GM20000 (cell line): ENCODE measurements at places on chromosomes 5 and 9.

- no peak for DNase-seq
These were observed at the start of gene GARIN3 for GRCh38 chr5:157166214-157167213. GARIN3 (minus strand) TSS chr5:157166264; CDS start chr5:157166168, 96 bp downstream.

DNA sequence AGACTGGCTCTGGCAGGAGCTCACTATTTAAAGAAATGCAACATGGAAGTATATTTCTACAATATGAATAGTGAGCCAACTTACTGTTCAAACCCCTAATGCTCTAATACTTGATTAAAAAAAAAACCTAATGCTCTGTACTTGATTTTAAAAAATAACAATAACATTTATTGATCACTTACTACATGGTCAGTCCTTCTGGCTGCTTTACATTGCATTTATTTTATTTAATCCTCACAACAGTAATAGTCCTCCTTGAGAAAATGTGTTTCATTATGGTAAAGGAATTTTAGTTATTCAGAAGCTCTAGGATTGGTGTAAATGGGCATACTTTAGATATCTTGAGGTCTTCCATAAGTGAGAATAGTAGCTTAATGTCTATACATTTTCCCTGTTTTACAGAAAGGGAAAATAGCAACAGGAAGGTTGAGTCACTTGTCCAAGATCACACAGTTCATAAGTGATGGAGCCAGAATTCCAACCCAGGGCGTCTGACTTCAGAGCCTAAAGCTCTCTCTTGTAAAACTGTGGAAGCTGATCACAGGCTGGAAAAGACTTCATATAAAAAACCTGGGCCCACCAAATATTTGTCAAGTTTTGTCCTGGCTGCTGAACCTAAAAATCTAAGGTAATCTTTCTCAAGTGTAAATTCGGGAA lies 1.0 kb downstream of the STARD4 start:
- no peak for DNase-seq

- no peak for DNase-seq
These were observed 512.9 kb downstream of the EFNA5 start for GRCh38 chr5:107157809-107158208.

DNA sequence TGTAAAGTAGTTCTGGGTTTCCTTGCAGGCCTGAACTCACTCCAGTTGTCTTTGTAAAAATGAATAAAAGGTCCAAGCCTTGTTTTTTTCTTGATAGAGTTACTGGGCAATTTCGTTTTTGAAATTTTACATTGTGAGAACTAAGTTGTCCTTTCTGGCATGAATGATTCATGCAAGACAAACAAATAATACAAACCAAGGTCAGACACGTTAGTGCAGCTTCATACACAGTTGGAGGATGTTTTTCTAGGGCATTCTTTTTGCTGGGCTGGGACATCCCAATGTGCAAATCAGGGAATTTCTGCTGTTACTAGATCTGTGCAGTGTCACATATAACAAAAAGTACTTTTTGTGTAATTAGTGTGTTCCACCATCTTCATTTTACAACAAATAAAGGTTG lies 96.0 kb downstream of the MEGF10 start:
- DNase-seq = no peak

DNA sequence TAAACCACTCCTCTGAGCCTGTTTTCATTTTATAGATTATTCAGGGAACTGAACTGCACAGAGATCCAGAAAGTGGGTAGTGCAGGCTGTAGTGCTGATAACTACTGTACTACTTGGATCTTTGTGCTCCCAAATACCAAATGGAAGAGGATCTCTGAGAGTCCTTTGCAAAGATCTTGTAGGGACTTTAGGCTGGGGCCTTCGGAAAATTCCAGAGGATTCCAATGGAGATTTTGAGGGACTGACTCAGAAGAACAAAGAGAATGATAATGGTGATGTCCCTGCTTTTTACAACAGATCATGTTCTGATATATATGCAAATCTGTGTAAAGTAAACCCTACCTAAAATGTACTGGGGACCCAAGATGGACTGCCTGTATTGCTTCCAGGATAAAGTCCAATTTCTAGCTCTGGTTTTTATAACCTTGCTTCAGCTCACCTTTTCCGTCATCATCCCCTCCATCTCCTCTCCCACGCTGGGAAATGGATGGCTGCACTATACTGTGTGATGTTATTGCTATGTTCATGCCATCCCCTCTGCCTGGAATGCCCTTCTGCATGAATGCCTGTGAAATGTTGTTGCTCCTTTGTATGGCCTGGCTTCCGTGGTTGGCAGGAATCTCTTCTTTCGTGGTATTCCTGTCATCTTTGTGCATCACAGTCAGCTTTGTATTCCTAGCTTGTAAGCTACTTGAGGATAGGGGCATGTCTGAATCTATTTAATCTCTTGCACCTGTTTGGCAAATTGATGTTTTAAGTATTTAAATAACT lies 9.7 kb upstream of the PSMD5 start:
- no peak for DNase-seq

DNA sequence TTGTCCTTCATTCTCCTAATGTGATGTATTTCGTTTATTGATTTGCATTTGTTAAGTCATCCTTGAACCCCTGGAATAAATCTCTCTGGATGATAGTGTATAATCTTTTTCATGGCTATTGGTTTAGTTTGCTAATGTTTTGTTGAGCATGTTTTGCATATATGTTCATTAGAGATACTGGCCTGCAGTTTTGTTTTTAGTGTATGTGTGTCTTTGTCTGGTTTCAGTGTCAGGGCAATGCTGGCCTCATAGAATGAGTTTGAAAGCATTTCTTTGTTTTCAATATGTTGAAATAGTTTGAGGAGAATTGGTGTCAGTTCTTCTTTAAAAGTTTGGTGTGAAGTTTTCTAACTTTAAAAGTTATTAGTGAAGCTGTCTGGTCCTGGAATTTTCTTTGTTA lies 149.6 kb upstream of the ATP10B start:
- no peak for DNase-seq

DNA sequence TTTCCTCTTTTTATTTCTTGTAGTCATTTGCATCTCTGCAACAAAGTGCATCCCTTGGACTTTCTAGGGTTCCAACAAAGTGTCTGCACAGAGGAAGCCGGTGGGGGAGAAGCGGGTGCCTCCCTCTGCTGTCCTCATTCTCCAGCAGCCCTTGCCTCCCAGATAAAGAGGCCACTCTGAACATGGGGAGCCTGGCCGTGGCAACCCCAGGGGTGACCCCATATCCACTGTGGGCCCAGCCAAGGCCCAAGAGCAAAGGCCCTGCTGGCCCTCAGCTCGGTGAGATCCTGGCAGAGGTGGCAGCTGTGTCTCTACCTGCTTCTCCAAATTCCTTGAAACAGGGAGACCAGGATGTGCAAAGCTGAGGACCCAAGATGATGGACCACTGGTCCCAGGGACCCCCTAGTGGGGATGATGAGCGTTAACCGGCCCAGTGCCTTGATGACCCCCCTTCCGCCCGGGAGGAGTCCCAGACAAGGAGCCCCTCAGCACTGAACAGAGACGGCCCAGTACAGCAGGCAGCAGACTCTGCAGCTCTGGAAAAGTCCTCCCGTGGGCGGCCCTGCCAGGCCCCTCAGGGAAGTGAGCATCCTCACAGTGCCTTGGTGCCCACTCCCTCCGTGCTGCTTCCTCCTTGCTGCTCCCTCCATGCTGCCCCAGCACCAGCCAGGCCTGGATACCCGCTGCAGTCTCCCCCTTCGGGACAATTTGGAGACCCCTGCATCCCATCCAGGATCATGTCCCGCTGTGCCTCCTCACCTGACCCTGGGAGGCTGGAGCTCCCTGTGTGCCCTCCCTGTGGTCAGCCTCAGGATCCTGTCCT lies 62.5 kb downstream of the MRPL36 start:
- no peak for DNase-seq

DNA sequence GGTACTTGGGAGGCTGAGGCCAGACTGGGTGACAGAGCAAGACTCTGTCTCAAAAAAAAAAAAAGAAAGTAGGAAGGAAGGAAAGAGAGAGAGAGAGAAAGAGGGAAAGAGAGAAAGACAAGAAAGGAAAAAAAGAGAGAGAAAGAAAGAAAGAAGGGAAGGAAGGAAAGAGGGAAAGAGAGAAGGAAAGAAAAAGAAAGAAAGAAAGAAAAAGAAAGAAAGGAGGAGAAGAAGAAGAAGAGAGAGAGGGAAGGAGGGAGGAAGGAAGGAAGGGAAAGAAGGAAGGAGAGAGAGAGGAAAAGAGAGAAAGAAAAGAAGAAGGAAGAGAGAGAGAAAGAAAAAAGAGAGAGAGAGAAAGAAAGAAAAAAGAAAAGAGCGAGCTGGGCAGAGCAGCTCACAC lies 3.1 kb upstream of the ZER1 start:
- DNase-seq = no peak

GRCh38 chr5:9971301-9971700 lies 278.4 kb downstream of the ATPSCKMT start:
- no peak for DNase-seq

GRCh38 chr5:101429241-101429640 lies 526.2 kb upstream of the ST8SIA4 start:
- DNase-seq = no peak

GRCh38 chr9:94950579-94951323 lies 224.3 kb downstream of the AOPEP start:
- no peak for DNase-seq

- no peak for DNase-seq
These were observed 34.8 kb upstream of the TMC1 start for GRCh38 chr9:72486594-72486955.

DNA sequence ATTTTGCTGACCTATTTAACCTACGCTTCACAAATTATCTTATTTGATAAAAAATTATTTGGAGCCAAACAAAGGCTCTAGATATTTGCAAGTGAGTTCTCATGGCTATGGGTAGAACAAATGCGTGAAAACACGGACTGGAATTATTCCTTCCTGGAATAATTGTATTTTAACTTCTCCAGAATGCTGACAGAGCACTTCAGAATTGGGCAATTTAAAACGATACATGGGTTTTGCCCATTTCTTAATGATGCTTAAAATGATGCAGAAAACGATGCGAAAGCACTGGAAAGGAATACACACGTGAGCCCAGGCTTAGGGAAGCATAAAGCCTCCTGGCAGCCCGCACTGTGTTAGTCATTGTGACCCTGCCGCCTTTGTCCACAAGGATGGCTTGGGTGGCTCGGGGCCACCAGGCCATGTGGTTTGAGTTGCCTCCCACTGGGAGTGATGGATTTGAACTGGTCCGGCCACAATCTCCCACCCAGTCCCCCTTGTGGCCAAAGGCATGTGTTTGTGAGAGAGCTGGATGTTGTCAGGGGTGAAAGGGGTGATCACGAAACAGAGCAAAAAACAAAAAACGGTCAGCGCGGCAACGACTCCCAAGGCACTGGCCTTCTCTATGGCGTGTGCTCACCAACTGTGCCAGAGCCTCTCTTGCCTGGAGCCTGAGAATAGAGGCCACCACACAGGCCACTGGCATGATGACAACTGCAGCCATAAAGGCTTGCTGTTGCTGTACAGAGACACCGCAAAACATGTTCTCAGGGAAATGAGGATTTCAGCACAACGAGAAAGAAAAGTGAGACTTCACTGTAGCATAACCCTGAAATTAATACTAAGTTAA lies 234.2 kb upstream of the ADAMTS16 start:
- no peak for DNase-seq

GRCh38 chr9:81417941-81418340 lies 271.4 kb downstream of the TLE1 start:
- DNase-seq = no peak

DNA sequence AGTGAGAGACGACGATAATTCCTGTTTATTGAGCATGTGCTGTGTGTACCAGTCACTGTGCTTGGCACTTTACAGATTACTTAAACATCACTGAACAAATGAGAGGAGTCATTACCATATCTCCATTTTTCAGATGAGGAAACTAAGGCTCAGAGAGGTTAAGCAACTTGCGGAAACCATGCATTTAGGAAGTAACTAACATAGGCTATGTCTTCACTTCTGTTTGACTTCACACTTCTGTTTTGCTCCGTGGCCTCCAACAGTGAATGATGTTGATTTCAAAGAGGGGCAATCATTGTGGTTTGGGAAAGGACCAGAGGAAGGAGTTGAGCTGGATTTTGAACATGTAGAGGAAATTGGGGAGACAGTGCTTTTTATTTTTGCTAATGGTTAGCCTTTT lies 16.7 kb downstream of the GCNT1 start:
- no peak for DNase-seq

DNA sequence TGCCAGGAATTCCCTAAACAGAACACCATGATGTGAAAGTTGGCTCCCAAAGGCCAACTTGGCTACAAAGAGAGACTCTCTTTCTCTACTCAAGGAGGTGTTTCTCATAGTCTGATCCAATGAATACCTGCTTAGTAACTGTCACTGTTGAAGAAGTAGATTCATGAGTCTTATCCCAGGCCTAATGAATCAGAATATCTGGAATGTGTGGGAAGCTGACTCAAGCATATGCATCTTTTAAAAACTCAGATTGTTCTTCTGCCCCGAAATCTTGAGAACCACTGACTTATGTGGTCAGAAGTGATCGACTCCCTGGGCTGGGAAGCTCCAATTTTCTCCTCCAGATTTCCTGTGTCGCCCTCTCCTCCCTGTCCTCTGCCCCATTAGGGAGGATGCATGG lies 345.6 kb downstream of the PLK2 start:
- DNase-seq = no peak

- no peak for DNase-seq
These were observed 19.7 kb upstream of the MOB3B start for GRCh38 chr9:27549196-27549755.

- DNase-seq = no peak
These were observed 150.4 kb upstream of the PCSK5 start for GRCh38 chr9:75739884-75740611.

DNA sequence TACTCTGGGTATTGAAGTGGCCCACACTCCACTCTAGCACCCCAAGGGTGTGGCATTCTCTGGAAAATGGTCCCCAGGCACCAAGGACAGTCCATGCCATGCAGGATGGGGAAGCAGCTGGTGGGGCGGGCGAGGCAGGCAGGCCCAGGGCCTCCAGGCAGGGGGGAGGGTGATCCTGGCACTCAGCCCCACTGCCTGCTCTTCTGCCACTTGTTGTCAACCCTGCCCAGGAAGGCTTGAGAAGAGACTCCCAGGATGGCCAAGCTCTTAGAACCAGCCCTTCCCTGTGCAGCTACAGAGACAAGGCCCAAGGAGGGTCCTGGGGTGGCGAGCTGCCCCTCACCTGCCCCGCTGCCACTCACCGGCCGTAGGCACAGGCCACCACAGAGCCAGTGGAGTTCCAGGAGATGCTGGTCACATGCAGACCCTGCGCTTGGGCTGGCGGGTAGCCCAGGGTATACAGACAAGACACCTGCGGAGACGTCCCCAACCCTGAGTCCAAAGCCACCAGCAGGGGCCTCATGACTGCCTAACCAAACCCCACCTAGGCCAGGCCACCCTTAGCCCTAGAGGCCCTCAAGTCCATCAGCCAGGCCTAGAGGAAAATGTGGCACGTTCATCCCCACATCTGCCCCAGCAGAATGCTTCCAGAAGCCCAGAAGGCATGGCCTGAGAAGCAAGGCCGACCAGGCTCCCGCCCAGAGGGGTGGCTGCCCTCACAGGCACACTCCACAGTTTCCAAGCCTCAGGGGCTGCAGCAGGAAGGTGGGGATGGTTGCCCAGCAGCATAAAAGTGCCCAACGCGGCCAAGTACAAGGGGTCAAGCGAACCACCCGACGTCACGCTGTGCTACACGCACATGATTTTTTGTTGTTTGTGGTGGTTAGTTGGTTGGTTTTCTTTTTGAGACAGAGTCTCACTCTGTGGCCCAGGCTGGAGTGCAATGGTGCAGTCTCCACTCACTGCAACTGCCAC lies 19.8 kb downstream of the DYNC2I2 start:
- DNase-seq = no peak
